ENCODE measurements at places on chromosomes 3 and 15. TPM values are rescaled to one million over a fixed set of nuclear protein-coding genes. Genes with fewer than 3 reads are reported as not detected.

GRCh38 chr3:131081224-131081623, 54.5 kb downstream of the NEK11 start:
- DNase-seq, result no peak

DNA sequence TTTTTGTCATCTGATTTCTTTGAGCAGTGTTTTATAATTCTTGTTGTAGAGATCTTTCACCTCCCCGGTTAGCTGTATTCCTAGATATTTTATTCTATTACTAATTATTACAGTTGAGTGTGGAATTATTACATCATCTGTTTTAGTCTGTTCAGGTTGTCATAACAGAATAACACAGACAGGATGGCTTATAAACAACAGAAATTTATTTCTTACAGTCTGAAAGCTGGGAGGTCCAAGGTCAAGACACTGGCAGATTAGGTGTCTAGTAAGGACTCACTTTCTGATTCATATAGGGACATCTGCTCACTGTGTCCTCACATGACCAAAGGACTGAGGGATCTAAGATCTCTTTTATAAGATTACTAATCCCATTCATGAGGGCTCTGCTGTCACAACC, 121.3 kb upstream of the THBS1 start:
- no peak for DNase-seq

The TMA7 gene
- polyA plus RNA-seq, result 350 TPM

The CACNA2D3 gene
- 1.6 TPM for polyA plus RNA-seq

GRCh38 chr3:151538456-151539393, 77.9 kb upstream of the IGSF10 start:
- DNase-seq, result no peak

GRCh38 chr3:138938056-138938876, 8.7 kb downstream of the FOXL2 start:
- no peak for DNase-seq

DNA sequence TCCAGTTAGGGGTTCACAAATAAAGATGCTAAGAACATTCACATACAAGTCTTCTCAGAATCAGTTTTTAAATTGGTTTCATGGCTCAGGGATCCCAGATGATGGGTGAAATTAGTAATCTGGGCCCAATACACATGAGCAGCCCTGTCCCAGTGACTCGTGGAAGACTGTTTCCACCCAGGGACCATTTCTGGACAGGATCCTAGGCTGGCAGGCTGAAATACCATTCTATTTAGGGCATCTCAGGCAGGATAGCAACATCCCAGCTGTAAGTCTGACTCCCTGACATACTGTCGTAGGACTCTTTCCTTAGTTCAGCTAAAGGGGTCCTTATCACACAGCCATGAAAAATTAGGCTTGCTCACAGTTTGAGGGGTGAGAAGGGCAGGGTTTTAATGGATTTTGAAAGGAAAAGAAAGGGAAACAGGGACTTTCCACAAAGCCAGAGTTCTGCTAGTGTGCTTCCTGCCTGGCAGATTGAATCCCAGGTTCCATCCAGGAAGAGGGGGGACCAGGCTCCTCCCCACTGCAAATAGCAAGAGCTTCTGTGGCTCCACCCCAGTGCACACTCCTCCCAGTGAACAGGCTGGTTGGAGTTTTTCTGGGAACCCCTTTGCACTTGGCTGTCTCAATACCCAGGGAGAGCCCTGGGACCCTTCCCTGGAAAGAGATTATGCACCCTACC, 41.3 kb upstream of the LYZL4 start:
- DNase-seq, result no peak

DNA sequence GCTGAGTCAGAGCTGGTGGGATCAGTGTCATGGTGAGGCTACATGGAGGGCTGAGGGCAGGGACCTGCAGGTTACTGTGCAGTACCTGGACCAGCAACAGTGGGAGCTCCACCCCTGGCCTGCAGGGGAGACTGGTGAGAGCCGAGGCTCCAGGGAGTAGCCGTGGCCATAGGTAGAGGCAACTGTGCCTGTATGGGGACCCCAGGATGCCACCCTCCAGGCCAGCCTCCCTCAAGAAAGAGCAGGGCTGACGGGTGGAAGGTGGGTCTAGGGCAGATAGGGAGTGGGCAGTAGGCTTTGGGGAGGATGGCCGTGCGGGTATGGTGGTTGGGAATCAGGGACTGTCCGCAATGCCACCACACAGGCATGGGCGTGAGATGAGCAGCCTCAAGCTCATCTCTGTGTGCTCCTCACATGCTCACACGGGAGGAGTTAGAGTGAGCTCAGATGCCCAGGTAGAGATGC, 35.5 kb downstream of the FBLN2 start:
- DNase-seq, result no peak

Data from left renal pelvis (tissue), 4 donors.